Osteocyte (in vitro differentiated cells): ENCODE measurements at places on chromosomes 11 and 22.

DNA sequence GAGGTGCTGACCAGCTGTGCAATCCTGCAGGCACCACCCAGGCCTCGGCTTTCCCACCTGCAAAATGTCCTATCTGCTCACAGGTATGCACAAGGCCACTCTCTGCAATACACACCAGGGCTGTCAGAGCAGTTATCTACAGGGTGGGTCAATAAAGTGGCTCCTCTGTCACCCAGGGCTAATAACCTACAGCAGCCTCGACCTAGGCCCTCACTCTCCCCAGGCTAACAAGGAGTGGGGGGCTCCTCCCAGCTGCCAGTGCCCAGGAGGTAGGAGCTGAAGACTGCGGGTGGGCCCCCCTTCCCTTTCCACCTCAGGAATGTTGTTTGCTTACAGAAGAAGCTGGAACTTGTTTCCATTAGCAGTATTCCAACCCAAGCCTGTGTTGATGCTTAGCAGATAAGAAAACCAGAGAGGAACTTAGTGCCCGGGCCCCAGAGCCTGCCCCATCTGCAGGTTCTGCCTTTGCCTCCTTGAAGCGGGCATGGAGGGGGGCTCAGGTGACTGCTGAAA is 26.8 kb downstream of the MYH9 start:
- DNase-seq: no peak
- H3K36me3 ChIP-seq: peaks cover 7% of the 10 kb centered on the region
- peak overlapping the region; percentile 46 for H3K4me3 ChIP-seq
- H3K4me1 ChIP-seq: peaks cover 98% of the 10 kb centered on the region
- H3K27ac ChIP-seq: peak overlapping the region; percentile 91

DNA sequence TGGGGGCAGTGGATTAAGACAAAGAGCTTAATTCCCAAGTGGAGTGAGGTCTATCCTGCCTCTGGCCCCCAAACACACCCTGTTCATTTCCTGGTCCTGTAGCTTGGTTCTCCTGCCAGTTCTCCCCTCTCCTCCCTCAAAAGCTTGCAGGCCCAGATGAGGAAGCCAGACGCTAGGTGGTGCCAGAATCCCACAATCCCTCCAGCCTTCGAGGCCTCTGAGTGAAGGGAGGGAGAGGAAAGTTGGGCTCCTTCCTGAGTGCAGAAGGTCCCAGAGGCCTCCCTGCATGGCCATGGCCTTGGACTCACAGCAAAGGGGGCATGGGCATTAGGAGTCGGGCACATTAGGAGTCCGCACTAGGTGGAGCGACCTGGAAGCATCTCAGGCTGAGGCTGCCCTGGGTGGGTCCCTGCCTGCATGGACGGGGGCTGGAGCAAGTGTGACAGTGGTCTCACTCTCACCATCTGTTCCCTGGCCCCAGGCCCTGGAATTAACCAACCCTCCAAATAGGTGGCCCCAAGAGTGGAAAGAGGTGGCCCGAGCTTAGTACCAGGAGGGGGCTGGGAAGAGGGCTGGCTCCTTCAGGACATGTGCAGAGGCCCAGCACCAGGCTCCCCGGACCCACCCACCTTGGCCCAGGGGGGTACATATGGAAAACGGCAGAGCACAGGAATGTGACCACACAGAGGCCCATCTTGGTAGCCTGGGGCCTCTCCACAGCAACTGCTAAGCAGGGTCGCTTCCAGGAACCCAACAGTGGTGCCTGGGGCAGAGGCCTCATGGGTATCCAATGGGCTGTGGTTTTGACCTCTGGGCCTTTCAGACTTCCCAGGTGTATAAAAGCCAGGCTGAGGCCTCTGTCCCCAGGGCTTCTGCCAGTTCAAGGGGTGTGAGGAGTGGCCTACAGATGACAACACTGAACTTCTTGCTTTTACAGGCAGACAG is 5.2 kb downstream of the FXYD2 start:
- peaks cover 27% of the 10 kb centered on the region for H3K4me1 ChIP-seq
- H3K36me3 ChIP-seq: no peaks in the 10 kb centered on the region
- H3K4me3 ChIP-seq: no peak overlapping the region
- no peak for DNase-seq
- H3K27ac ChIP-seq: no peak overlapping the region
- no peaks in the 10 kb centered on the region for H3K27me3 ChIP-seq

DNA sequence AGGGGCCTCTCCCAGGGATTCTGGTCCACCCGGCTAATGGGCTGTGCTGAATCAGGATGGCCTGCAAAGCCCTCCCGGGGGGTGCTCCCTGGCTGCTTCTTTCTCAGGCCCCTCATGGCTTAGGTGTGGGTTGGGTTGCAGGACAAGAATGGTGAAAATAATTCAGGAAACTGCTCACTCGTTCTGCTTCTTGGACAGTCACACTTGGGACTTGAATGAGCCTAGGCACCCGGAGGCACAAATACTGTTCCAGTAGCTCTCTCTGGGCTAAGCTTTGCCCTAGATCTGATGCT is 83.2 kb downstream of the TRIM29 start:
- no peaks in the 10 kb centered on the region for H3K4me1 ChIP-seq
- peaks cover 3% of the 10 kb centered on the region for H3K27me3 ChIP-seq
- no peak overlapping the region for H3K27ac ChIP-seq

- H3K27me3 ChIP-seq: no peaks in the 10 kb centered on the region
- no peaks in the 10 kb centered on the region for H3K4me1 ChIP-seq
- no peak for DNase-seq
Measured at GRCh38 chr22:25357606-25358420, 138.4 kb downstream of the CRYBB2 start.

DNA sequence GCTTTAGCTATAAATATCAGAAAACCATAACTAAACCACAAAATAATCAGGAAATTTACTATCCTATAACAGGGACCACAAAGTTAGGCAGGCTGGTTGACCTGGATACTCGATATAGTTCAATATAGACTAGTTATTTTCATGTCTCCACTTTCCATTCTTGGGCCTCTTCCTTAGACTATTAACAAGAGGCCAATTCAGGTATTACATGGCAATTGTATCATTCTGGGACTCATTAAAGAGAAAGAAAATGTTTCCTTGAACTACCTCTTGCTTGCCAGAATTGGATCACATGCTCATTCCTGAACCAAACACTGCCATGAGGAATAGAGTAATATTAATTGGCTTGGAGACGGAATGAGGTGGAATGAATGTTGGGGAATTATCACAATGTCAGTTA is 76.0 kb downstream of the EIF3M start:
- H3K36me3 ChIP-seq: no peaks in the 10 kb centered on the region
- no peaks in the 10 kb centered on the region for H3K4me1 ChIP-seq
- peaks cover 10% of the 10 kb centered on the region for H3K27me3 ChIP-seq
- no peak for DNase-seq

GRCh38 chr11:31809857-31810778 is 1.0 kb downstream of the PAX6 start:
- DNase-seq: peak; percentile 86
- H3K4me3 ChIP-seq: peak overlapping the region; percentile 65
- no peaks in the 10 kb centered on the region for H3K36me3 ChIP-seq

- H3K27ac ChIP-seq: peak overlapping the region; percentile 97
- peak overlapping the region; percentile 66 for H3K4me3 ChIP-seq
- no peak for DNase-seq
- H3K4me1 ChIP-seq: peaks cover 71% of the 10 kb centered on the region
- H3K27me3 ChIP-seq: no peaks in the 10 kb centered on the region
Measured at GRCh38 chr11:134119094-134119493, 50.2 kb downstream of the JAM3 start.

- peaks cover 1% of the 10 kb centered on the region for H3K36me3 ChIP-seq
- H3K27me3 ChIP-seq: no peaks in the 10 kb centered on the region
- no peak for DNase-seq
- no peak overlapping the region for H3K4me3 ChIP-seq
- peak overlapping the region; percentile 25 for H3K27ac ChIP-seq
Measured at GRCh38 chr11:20000351-20001134, 159.7 kb downstream of the DBX1 start.

- H3K36me3 ChIP-seq: peaks cover 10% of the 10 kb centered on the region
- no peaks in the 10 kb centered on the region for H3K27me3 ChIP-seq
- no peaks in the 10 kb centered on the region for H3K4me1 ChIP-seq
- no peak for DNase-seq
- no peak overlapping the region for H3K27ac ChIP-seq
Measured at GRCh38 chr11:77009533-77010160, 24.6 kb upstream of the B3GNT6 start.

- DNase-seq: no peak
- no peaks in the 10 kb centered on the region for H3K36me3 ChIP-seq
- H3K4me1 ChIP-seq: no peaks in the 10 kb centered on the region
- H3K4me3 ChIP-seq: no peak overlapping the region
- H3K27me3 ChIP-seq: peaks cover 46% of the 10 kb centered on the region
- no peak overlapping the region for H3K27ac ChIP-seq
Measured at GRCh38 chr11:64951529-64951928, 15.8 kb upstream of the GPHA2 start.

DNA sequence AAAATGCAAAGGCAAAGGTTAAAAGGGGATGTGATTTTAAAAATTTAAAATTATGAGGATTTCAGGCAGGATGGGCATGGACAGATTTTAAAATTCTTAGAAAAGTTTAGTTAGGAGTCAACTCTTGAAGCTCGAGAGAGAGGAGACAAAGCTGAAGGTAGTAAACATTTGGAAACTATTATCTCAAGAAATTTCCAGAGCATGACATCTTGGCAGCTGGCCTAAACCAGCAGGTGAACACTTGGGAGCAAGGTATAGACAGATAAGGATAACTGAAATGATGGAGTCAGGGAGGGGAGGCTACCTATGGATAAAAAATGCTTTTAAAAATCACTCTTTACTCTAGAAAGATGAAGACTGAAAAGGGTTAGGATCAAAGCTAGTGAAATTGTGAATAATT is 13.7 kb downstream of the POU2AF3 start:
- no peaks in the 10 kb centered on the region for H3K36me3 ChIP-seq
- H3K4me1 ChIP-seq: no peaks in the 10 kb centered on the region
- DNase-seq: no peak
- no peak overlapping the region for H3K4me3 ChIP-seq
- H3K27ac ChIP-seq: no peak overlapping the region
- peaks cover 54% of the 10 kb centered on the region for H3K27me3 ChIP-seq

DNA sequence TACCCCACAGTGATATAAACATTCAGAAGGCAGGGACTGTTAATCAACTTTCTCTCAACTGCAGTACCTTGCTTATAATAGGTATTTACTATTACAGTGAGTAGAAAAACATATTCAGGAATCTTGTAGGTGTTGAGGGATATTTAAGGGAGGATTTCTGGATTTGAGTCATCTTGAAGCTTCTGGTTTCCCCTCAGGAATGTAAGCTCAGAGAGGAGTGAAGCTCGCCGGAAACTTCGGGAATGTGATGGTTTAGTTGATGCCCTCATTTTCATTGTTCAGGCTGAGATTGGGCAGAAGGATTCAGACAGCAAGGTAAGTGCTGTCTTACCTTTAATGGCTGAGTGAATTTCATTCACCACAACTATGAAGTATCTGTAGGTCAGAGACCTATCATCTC is 42.9 kb downstream of the CTNND1 start:
- H3K4me3 ChIP-seq: no peak overlapping the region
- H3K27me3 ChIP-seq: no peaks in the 10 kb centered on the region
- DNase-seq: no peak
- peaks cover 10% of the 10 kb centered on the region for H3K4me1 ChIP-seq
- H3K27ac ChIP-seq: no peak overlapping the region
- H3K36me3 ChIP-seq: peaks cover 62% of the 10 kb centered on the region

GRCh38 chr11:35582033-35582432 is 36.2 kb upstream of the FJX1 start:
- peaks cover 52% of the 10 kb centered on the region for H3K4me1 ChIP-seq
- no peak for DNase-seq
- no peaks in the 10 kb centered on the region for H3K27me3 ChIP-seq
- H3K36me3 ChIP-seq: no peaks in the 10 kb centered on the region
- H3K4me3 ChIP-seq: no peak overlapping the region
- peak overlapping the region; percentile 92 for H3K27ac ChIP-seq

DNA sequence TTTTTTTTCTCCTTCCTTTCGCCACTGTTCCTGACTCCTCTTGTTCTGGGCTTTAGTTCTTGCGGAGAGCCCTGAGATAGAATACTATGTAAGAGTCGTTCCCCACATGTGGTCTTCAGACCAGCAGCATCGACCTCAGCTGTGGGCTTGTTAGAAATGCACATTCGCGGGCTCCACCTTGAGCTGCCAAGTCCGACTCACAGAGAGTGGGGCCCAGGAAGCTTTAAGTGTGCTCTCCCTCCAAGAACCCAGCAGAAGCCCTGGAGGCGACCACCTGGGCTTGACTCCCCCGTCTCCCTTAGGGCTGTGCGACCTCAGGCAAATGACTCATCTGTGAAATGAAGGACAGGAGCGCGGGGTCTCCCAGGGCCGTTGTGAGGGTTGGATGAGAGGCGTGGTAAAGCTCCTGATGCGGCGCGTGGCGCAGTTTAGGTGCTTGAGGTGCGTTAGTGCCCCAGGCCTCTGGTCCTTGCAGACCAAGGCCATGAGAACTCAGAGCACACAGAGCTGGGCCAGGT is 18.8 kb downstream of the SAMM50 start:
- H3K36me3 ChIP-seq: peaks cover 48% of the 10 kb centered on the region
- H3K4me3 ChIP-seq: no peak overlapping the region
- H3K4me1 ChIP-seq: no peaks in the 10 kb centered on the region
- DNase-seq: no peak

- no peaks in the 10 kb centered on the region for H3K4me1 ChIP-seq
- H3K27ac ChIP-seq: no peak overlapping the region
- H3K36me3 ChIP-seq: no peaks in the 10 kb centered on the region
- no peak overlapping the region for H3K4me3 ChIP-seq
- no peaks in the 10 kb centered on the region for H3K27me3 ChIP-seq
Measured at GRCh38 chr11:116465056-116465455, 307.7 kb downstream of the BUD13 start.

GRCh38 chr11:124900464-124900863 is 2.8 kb upstream of the ROBO4 start:
- H3K27ac ChIP-seq: peak overlapping the region; percentile 32
- H3K4me1 ChIP-seq: peaks cover 35% of the 10 kb centered on the region

DNA sequence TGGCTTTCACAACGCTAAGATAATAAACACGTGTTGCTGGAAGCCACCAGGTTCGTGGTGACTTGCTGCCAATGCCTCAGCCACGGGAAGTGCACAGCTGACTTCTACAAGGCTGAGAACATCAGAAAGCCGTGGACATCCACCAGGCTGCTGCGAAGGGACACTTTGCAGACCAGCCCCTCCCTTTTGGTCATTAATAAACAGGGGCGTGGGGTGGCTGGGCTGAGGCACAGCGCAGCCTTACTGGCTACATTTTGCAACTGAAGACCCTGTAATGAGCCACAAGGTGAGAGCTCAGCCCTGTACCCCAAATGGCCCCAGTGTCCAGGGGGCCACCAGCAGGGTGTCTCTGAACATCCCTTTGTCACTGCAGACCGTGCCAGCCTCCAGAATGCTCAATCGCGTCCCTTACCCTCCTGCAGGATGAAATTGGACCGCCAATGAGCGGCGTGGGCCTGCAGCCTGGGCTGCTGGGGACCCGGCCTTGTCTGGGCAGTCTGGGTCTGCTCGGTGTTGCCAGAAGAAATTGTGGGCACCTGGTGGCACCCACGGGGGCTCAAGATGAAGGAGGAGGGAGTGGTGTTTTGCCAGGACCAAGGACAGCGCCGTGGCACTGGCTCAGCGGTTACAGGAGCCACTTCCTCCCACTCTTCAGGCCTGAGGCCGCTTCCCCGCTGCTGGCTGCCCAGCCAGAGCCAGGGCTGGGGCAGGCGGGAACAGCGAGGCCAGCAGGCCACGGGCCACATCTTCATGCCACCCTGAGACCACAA is 181.9 kb downstream of the CTTN start:
- no peak overlapping the region for H3K4me3 ChIP-seq
- no peaks in the 10 kb centered on the region for H3K36me3 ChIP-seq
- H3K27me3 ChIP-seq: no peaks in the 10 kb centered on the region
- H3K4me1 ChIP-seq: no peaks in the 10 kb centered on the region
- no peak overlapping the region for H3K27ac ChIP-seq
- no peak for DNase-seq

GRCh38 chr11:67732045-67732787 is 57.8 kb upstream of the ALDH3B2 start:
- H3K4me3 ChIP-seq: no peak overlapping the region
- H3K27me3 ChIP-seq: peaks cover 23% of the 10 kb centered on the region
- H3K36me3 ChIP-seq: no peaks in the 10 kb centered on the region
- H3K4me1 ChIP-seq: no peaks in the 10 kb centered on the region
